Stimulated activated CD4-positive, alpha-beta T cell treated with anti-CD3 and anti-CD28 coated beads, Interleukin-12 subunit alpha, Interleukin-12 subunit beta, amount 100 ng/mL, for 48 hours (primary cell): ENCODE measurements at places on chromosomes 3 and 15.

GRCh38 chr3:9316881-9317361 is 45.9 kb upstream of the THUMPD3 start:
- no peak for DNase-seq

DNA sequence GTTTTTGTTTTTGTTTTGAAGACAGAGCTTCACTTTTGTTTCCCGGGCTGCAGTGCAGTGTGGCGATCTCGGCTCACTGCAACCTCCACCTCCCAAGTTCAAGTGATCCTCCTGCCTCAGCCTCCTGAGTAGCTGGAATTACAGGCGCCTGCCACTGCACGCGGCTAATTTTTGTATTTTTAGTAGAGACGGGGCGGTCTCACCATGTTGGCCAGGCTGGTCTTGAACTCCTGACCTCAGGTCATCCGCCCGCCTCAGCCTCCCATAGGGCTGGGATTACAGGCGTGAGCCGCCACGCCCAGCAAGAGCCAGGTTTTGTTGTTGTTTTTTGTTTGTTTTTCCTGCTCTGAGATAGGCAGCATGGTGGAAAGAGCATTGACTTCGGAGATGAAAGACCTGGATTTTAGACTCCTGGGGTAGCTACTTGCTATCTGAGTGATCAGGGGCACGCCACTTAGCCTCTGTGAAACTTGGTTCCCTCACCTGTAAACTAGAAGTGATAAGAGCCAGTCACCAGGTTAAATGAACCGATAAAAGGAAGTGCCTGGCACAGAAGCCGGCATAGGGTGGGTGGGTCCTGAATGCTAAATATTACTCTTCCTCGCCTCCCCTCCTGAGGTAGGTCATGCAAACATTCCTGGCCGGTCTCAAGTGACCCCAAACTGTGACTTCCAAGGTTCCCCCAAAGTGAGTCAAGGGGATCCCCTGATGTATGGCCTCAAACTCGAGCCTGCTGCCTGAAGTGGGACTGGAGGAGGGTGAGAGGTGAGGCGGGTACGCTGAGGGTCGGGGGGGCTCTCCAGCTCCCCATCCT is 62.9 kb upstream of the MCF2L2 start:
- no peak for DNase-seq

DNA sequence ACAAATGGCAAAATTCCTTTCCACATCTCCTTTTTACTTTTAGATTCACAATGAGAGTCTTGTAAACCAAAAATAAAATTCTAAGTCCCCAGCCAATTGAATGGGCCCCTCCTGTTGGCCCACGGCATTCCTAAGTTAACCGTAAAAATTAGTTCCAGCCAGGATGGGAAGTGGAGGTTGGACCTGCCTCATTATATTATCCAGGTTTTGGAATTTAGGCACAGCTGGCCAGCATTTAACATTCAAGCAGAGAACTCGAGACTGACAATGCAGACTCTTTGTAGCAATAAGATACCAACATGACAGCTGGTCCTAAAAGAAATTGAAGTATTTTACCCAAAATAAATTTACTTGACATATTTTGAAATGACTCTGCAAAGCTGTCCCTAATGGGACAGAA is 321.0 kb upstream of the NAALADL2 start:
- DNase-seq, result no peak

- DNase-seq, result no peak
These were observed 7.2 kb downstream of the HERC1 start for GRCh38 chr15:63826528-63826927.

DNA sequence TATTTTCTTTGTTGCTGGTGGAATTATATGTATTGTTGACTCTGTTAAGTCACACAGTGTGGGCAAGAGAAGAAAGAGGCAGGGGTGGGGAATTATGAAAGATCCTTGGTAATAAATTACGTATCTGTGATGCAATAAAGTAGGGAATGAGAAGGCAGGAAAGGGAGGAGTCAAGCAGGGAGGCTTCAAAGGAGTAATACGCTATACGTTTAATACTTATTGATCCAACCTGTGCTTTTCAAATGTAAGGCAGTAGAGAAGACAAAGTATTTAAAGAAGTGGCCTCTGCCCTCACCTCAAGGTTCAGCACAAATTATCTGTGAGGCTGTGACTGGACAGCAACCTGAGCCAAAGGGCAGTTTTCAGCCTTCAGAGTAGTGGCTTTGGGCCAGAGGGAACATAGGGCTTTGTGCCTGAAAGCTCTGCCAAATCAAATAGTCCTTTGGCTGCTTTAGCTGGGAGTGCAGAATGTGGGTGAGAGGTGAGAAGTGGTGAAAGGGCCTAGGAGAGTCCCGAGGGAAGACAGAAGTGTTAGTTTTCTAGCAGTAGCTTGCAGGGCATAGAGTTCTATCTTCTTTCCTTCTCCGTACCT is 1.2 kb upstream of the PLIN1 start:
- no peak for DNase-seq

DNA sequence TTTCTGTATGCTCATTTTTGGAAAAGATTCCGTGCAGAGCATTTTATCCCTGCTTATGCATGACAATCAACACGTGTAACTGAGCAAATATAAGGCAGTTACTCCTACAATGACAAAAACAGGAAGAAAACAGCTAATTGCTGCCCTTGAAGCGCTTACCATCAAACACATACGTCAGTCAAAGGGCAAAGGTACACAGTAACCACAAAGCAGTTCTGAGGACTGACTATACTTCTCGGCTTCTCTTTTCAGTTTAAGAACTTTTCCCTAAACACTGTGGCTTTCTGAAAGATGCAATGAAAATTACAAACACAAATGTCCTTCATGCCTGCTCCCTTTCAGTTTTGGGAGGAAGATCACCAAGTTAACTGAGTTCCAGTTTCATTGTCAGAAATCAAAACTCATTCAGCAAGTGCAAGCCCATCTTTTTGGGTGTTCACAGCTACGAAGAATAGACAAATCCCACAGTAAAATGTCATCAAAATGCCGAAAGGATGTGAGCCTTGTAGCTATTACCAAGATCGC is 602.8 kb downstream of the FOXP1 start:
- no peak for DNase-seq

- DNase-seq, result no peak
These were observed 58.6 kb upstream of the SLC12A8 start for GRCh38 chr3:125271127-125271526.

GRCh38 chr3:117404141-117404540 is 694.6 kb downstream of the TUSC7 start:
- DNase-seq, result no peak

GRCh38 chr3:31449318-31449717 is 83.4 kb upstream of the STT3B start:
- DNase-seq, result no peak
